Non-pigmented ciliary epithelial cell (primary cell): ENCODE measurements at places on chromosomes 3 and 15.

DNA sequence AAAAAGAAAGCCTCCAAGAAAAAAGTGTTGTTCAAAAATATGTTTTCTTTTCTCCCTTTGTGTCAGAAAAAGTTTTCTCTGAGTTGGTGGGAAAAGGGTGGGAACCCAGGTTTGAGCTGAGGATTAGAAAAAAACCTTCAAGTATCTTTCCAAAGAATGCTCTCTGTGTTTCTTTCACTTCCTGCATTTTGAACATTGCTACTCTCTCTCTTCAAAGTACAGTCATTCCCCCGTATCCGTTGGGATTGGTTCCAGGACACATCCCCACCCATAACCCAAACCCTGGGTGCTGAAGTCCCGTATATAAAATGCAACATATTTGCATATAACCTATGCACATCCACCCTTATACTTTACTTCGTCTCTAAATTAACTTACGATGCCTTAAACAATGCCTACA is 139.6 kb downstream of the TMCO5A start:
- DNase-seq = no peak

DNA sequence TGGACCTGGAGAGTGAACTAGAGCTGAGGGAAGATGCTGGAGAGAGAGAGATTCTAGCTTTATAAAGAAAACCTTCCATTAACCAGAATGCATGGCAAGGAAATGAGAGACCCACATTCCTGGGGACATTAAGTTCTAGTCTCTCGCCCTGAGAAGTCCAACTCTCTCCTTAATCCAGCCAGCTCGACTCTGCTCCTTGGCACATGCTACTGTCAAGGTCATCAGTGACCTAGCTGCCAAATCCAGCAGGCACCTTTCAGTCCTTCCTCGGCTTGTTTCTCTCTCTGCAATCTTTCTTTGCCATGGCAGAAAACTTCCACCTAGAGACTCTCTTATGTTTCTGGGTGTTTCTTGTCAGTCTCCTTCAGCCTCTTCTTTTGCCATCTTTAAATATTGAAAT is 40.3 kb downstream of the DGKG start:
- DNase-seq = no peak

GRCh38 chr15:73941044-73941443 is 14.8 kb downstream of the LOXL1 start:
- peak; percentile 75 for DNase-seq

GRCh38 chr3:21839592-21839991 is 88.6 kb upstream of the ZNF385D start:
- DNase-seq = peak; percentile 83

- no peak for DNase-seq
Observed at GRCh38 chr3:138473391-138473790, 39.0 kb downstream of the ESYT3 start.

DNA sequence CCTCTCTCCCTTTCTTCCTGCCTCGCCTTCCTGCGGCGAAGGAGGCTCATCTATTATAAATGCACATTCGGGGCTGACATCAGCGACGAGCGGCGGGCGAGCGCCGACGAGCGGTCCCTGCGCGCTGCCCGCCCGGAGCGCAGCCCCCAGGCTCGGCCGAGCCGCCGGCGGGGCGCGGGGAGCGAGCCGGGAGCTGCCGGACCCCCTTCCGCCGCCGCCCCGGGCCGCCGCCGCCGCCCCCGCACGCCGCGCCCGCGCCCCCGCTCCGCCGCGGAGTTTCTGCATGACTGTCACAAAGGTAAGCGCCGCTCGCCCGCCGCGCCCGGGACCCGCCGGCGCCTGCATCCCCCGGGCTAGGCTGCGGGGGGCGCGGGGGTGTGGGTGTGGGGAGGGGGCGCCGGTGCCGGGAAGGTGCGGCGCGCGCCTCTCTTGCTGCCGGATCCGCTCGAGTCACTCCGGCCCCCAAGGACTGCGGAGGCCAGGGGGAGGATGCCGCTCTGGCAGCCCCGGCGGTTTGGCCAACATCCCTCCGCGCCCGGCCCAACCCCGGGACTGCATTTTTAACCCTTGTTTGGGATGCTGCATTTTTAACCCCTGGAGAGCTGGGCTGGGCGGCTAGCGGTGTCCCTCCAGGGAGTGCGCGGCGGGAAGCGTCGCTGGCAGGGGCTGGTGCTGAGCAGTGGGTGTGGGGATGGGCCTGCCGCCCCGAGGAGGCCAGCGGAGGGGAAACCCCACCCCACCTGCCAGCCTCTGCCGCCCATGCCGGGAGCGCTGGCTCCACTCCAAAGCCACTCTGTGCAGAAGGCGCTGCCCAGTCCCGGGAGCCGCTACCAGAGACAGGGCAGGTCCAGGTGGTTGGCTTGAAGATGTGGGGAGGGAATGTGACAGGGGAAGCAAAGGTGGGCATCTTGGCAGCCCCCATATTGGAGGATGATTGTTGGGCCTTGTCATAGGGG is at the start of gene CORO2B:
CORO2B (plus strand) TSS at position 14 of the 956 bp plus-strand sequence; CDS start at position 284, 270 bp downstream.
- DNase-seq = no peak

- DNase-seq = no peak
Observed at GRCh38 chr3:67327582-67327981, 326.8 kb downstream of the SUCLG2 start.

DNA sequence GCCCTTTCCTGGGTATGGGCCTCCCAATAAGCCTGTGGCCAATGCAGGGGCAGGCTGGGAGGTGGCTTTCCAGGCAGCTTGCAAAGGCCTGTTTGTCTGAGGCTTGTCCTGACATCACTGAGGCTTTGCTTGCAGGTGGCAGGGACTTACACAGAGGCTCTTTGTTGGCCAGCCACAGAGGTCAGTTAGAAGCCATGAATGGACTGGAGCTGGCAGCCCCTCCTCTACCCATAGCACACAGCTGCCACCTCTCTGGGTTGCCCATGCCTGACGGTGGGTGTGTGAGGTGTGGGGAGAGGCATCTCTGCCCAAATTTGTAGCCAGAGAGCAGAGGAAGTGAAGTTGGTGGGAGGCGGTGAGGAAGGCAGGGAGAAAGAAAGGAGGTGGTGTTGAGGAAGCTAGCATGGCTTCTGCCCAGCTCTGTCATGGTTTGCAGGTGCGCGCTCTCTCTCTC is 17.1 kb downstream of the LIMD1 start:
- DNase-seq = no peak

- DNase-seq = no peak
Observed at GRCh38 chr3:105399611-105400010, 32.9 kb downstream of the ALCAM start.

GRCh38 chr3:52143616-52144015 is 10.6 kb downstream of the POC1A start:
- no peak for DNase-seq

- no peak for DNase-seq
Observed at GRCh38 chr15:67077641-67078215, 12.3 kb downstream of the SMAD3 start.

GRCh38 chr3:24290596-24290995 is 204.1 kb downstream of the THRB start:
- DNase-seq = no peak

GRCh38 chr3:169515132-169515531 is 148.4 kb downstream of the MECOM start:
- DNase-seq = no peak

GRCh38 chr3:149542375-149543312 is 68.1 kb downstream of the TM4SF4 start:
- no peak for DNase-seq

GRCh38 chr3:171101982-171102641 is 75.6 kb upstream of the SLC2A2 start:
- no peak for DNase-seq

DNA sequence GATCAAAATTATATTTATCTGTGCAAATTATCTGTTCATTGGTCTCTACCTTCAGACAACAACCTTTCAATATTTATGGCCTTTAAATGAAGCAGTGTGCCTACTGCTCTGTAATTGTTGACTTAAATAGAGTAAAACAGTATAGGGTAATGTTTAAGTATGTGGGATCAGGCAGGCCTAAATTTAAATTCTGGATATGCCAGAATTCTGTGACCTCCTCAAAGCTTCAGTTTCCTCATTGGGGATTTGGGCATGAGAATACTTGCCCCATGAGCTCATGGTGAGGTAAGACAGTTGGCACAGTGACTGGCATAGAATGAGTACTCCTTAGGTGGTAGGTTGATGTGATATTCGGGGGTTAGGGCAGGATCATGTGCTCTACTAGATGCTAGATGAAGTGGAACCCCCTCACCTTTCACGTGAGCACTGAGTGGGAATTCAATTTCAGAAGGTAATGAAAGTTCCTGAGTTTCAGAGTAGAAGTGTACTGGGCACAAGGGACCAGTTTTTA is 14.9 kb downstream of the ARL8B start:
- DNase-seq = no peak

- no peak for DNase-seq
Observed at GRCh38 chr3:71512000-71512399, 71.5 kb downstream of the FOXP1 start.

GRCh38 chr3:122602011-122602710 is 24.7 kb downstream of the PARP15 start:
- DNase-seq = no peak

GRCh38 chr15:47405365-47406162 is 311.7 kb upstream of the SEMA6D start:
- no peak for DNase-seq

GRCh38 chr3:4418156-4418555 is 48.9 kb downstream of the SUMF1 start:
- no peak for DNase-seq

DNA sequence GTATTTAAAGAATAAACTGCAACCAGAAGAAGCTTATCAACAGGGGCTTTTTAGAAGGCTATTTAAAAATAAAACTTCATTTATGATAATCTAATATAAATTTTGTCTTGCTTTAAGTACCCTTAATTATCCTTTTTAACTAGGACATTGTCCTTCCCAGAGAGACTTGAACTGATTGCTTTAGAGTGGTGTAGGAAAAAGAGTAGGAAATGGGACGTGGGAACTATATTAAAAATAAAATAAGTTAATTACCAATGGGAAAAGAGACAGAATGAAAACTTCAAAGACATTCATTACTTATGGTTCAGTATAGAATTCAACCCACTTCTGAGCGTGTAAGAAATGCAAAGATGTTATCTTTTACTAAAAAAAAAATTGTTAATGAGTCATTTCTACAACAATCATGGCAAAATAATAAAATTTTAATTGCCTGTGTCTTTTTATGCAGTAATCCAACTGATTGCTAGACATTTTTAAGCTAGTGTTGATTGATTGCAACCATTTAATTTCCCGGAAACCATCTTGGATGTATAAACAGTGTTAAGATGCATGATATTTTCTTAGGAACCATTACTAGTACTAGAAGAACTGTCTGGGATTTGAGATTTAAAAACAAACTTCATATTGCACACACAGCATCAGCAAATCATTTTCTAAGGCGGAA is 298.8 kb upstream of the UMPS start:
- no peak for DNase-seq

DNA sequence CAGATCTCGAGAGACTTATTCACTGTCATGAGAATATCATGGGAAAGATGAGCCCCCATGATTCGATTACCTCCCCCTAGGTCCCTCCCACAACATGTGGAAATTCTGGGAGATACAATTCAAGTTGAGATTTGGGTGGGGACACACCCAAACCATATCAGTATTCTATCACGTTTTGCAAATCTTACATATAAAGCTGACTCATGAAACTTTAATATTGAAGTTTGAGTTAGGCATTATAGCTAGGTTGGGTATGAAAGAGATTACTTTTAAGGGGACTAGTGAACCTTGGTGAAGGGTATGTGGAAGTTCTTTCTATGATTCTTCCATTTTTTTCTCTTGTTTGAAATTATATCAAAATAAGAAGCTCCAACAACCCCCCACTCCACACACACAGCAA is 117.7 kb upstream of the RASGRP1 start:
- DNase-seq = no peak
